ENCODE measurements at places on chromosomes 3 and 15. TPM values are rescaled to one million over a fixed set of nuclear protein-coding genes. Genes with fewer than 3 reads are reported as not detected.

- H3K27ac ChIP-seq = no peak overlapping the region
- H3K4me3 ChIP-seq = no peak overlapping the region
- peaks cover 20% of the 10 kb centered on the region for H3K27me3 ChIP-seq
- no peaks in the 10 kb centered on the region for H3K4me1 ChIP-seq
- DNase-seq = no peak
Measured at GRCh38 chr3:126295407-126295939, 61.7 kb downstream of the KLF15 start.

GRCh38 chr3:164155400-164155799, 922.9 kb downstream of the SI start:
- no peak overlapping the region for H3K4me3 ChIP-seq
- H3K27ac ChIP-seq = no peak overlapping the region
- DNase-seq = no peak
- no peaks in the 10 kb centered on the region for H3K27me3 ChIP-seq
- H3K4me1 ChIP-seq = no peaks in the 10 kb centered on the region

GRCh38 chr3:151969026-151969642, 95.7 kb downstream of the SUCNR1 start:
- no peaks in the 10 kb centered on the region for H3K36me3 ChIP-seq
- no peak overlapping the region for H3K27ac ChIP-seq
- no peaks in the 10 kb centered on the region for H3K4me1 ChIP-seq
- no peak overlapping the region for H3K4me3 ChIP-seq
- DNase-seq = no peak

Gene DOCK3
- polyA plus RNA-seq = 0.04 TPM

DNA sequence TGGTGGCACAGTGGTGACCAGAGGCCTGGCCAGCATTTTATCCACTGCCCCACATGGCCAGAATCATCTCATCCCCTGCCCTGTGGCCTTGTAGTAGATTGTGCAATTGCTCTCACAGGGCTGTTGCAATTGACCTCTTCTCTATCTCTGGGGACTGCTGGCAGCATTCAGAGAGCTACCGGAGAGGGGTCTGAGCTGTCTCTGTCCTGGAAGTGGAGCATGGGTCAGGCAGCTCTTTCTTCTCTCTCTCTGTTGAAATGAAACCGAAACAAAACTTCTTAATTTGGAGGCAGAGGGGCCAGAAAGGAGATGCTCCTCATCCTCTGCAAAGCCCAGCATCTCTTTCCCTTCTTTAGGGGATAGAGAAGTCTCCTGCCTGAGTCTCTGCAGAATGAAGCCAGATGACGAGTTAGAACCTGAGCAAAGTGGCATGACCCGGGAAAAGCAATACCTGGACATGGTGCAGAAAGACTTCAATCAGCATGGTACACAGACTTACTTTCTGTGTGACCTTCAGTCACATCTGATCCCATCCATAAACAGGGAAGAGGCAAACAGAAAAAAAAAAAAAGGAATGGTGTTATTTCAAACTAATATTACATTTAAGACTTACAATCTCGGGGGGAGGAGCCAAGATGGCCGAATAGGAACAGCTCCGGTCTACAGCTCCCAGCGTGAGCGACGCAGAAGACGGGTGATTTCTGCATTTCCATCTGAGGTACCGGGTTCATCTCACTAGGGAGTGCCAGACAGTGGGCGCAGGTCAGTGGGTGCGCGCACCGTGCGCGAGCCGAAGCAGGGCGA, 144.5 kb upstream of the BCL6 start:
- H3K36me3 ChIP-seq = no peaks in the 10 kb centered on the region
- no peak for DNase-seq
- H3K27me3 ChIP-seq = no peaks in the 10 kb centered on the region
- H3K4me3 ChIP-seq = no peak overlapping the region
- peaks cover 5% of the 10 kb centered on the region for H3K4me1 ChIP-seq
- no peak overlapping the region for H3K27ac ChIP-seq

GRCh38 chr3:115062009-115062408, 85.1 kb downstream of the ZBTB20 start:
- H3K27ac ChIP-seq = peak overlapping the region; percentile 18
- H3K4me1 ChIP-seq = peaks cover 6% of the 10 kb centered on the region
- H3K27me3 ChIP-seq = no peaks in the 10 kb centered on the region
